ENCODE measurements at places on chromosomes 5 and 9.

- no peak for DNase-seq
Observed at GRCh38 chr5:74098941-74099340, 472.9 kb downstream of the ARHGEF28 start.

- no peak for DNase-seq
Observed at GRCh38 chr5:32584646-32585045, 711 bp upstream of the SUB1 start.

- no peak for DNase-seq
Observed at GRCh38 chr5:79581535-79581934, 30.7 kb upstream of the TENT2 start.

- no peak for DNase-seq
Observed at GRCh38 chr5:139733698-139734538, 61.7 kb upstream of the PSD2 start.

DNA sequence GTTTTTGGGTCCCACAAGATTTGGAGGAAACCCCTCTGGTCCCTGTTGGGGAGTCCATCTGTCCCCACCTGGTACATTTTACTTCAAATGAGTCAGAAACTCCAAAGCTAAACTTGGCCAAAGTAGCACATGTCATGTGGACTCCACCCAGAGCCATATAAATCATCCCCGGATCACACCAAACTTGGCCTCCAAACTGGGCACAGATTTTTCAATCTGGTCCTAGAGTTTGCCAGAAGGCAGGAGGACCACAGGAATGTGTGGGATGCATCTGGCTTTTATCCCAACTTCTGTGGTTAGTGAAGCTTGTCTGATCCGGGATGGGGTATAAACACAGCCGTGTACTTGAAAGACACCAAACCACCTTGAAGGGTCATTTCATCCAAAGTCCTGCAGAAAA is 66.3 kb downstream of the MAT2B start:
- DNase-seq: peak; percentile 85
